ENCODE measurements at places on chromosomes 12 and 14.
A peak's percentile ranks its signal among the peaks of the same experiment; 100 is the strongest.

DNA sequence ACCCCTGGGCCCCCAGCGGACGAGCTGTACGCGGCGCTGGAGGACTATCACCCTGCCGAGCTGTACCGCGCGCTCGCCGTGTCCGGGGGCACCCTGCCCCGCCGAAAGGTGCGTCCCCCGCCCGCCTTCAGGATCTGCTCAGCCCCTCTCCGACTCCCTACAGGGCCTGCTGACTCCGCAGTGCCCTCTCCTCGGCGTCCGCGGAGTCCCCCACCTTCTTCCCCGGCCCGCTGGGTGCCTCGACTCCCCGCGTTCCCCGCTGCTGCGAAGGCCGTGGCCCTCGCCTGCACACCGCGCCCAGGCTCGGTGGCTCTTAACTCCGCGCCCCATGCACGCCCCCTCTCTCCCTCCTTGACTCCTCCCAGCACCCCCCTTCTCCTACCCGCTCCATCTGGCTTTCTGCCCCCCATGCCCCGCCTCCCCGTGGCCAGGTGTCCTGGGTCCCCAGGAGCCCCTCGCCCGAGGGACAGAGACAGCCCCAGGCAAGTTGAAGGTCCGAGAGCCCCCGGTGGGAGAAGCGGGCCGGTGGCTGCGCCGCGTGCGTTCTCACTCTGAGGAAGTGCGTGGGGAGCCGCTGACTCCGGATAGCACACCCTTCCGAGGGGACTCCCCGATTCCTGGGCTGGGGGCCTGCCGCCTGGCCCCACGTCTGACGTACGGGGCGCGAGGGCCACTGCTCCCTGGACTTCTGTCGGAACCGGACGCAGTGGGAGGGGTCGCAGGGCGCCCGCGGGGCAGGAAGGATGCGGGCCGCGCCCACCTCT is 594 bp downstream of the TAMALIN start:
- DNase-seq, result peak; percentile 65

- no peak for DNase-seq
Observed at GRCh38 chr12:112331886-112332285, 50.3 kb downstream of the HECTD4 start.

DNA sequence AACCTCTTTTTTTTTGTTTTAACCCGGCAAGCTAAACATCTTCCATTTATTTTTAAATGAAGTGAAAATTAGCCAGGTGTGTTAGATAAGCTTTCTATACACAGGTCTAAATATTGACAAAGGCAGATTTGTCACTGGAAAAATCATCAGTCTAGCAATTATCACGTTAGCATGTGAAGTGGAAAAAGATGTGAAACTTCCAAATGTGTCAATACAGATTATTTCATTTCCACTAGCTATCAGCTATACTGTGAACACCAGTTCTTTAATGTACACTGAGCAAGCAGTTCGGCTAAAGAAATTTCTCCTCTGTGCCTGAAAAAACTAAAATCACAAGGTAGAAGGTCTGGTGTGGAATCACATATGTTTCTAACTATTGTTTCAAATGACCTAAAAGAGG is 96.6 kb upstream of the G2E3 start:
- no peak for DNase-seq

- DNase-seq, result no peak
Observed at GRCh38 chr14:28902930-28903329, 136.3 kb downstream of the FOXG1 start.

Data from activated CD8-positive, alpha-beta T cell treated with anti-CD3 and anti-CD28 coated beads for 36 hours (primary cell).